ENCODE measurements at places on chromosomes 4 and X.

- DNase-seq: no peak
These were observed 359.3 kb downstream of the GRXCR1 start for GRCh38 chr4:43251841-43252240.

DNA sequence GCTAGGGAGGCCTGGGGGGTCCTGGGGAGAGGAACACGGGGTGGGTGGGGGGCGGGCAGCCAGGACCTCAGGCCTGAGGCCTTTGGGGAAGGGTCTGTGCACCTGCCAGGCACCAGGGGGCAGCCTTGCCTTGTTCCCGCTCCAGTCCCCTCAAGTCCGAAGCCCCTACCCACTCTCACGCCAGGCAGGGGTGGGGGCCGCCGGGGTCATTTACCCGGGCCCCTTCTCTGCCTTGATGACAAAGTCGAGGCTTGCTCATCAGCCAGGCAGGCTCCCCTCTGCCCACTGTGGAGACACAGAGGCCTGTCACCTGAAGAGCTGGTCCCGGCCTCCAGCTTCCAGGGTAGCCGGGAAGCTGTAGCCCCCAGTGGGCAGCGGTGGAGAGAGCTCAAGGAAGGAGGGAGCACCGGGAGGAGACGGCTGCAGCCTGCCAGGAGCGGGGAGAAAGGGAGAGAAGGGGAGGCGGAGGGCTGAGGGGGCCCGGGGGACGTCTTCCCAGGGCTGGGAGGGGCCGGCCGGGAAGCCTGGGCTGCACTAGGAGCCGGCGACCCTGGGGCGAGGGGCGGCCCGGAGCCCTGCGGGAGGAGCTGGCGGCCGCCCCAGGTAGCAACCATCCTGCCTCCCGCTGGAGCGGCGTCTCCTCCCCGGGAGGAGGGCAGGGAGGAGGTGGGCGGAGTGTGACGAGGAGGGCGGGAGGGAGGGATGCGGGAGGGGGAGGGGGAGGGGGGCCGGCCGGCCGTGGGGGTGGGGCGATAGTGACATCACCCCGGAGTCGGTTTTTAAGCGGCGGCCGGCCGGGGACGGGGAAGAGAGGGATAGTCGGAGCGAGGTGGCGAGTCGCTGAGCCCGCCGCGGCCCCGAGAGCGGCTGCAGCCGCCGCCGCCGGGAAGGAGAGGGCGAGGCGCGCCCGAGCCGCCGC is at the start of gene SLC6A8:
TSS of gene SLC6A8 (plus strand) at position 806 of the 919 bp plus-strand sequence. CDS start 649 bp downstream, outside the sequence.
- peak; percentile 42 for DNase-seq

DNA sequence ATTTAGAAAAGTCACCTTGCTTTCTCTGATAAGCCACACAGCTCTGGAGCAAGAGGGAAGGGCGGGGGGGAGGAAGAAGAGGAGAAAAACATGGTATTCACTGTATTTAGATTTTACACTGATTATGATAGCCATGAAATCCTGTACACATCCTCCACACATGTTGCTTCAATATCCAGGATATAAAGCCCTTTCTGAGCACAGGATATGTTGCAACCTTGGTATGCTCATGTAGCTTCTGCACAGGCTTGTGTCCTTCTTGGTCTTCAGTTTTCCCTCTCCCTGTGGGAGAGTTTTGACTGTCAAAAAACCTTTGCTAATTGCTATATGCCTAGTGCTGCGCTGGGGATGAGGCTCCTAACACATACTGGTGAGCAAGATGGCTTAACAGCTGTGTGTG is 61.9 kb upstream of the DAPP1 start:
- DNase-seq: no peak

GRCh38 chr4:75973766-75974165 is 17.0 kb downstream of the SDAD1 start:
- DNase-seq: no peak

- DNase-seq: no peak
These were observed 65.7 kb downstream of the MXRA5 start for GRCh38 chrX:3280706-3281105.

DNA sequence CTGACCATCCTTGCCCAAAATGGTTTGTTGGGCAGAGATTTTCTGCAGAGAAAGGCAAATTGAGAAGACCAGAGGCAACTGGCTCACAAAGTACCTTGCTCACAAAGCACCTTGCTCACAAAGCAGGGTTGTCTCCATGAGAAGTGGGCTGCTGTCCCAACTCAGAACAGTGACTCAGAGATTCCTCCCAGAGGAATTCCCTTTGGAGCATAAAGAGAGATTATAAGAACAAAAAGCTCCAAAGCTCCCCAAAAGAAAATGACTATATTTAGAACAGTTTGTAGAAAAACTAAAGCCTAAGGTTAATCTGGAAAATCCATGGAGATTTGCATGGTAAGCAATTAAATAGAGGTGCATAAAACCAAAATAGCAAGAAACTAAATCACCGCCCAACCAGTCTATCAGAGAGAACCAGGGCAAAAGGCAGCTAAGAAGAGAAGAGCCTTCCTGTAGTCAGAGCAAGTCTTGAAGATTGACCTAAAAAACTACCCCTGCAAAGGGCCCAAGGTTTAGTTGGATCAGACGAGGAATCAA is 731.4 kb downstream of the FAT4 start:
- no peak for DNase-seq

- no peak for DNase-seq
These were observed 366.2 kb upstream of the CLNK start for GRCh38 chr4:11050766-11051165.
